ENCODE measurements at places on chromosomes 3 and 15.

- no peak for DNase-seq
Measured at GRCh38 chr3:54928046-54928770, at the start of gene LRTM1. TSS of gene LRTM1 (minus strand) at chr3:54928059. CDS start at chr3:54927911, 148 bp downstream.

GRCh38 chr3:138947495-138948121 lies 591 bp downstream of the FOXL2NB start:
- no peak for DNase-seq

GRCh38 chr3:133367956-133368355 lies 31.9 kb upstream of the BFSP2 start:
- DNase-seq, result no peak

- DNase-seq, result no peak
Measured at GRCh38 chr15:44500555-44500954, 36.4 kb upstream of the EIF3J start.
